Naive thymus-derived CD8-positive, alpha-beta T cell (primary cell): ENCODE measurements at places on chromosomes 3 and 15.

- DNase-seq = peak; percentile 2
These were observed 3.1 kb downstream of the AGBL1 start for GRCh38 chr15:86082619-86083380.

- DNase-seq = no peak
These were observed 59.0 kb downstream of the ABTB1 start for GRCh38 chr3:127731546-127732289.

DNA sequence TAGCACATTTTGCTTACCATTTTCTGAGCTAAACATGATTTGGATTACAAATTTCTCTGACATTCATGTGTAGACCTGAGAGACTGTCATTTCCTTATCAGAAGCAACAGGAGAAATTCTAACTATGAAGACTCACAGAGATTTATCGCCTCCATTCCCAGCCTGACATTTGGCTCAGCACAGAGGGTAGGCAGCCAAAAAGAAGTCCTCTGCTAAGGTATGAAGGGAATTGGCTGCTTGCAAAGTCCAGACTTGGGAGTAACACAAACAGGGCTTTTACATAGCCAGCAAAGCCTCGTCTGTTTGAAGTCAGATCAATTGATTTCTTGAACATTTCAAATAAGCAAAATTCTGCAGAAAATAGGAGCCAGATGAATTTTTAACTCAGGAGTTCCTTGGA, 57.0 kb upstream of the CMSS1 start:
- no peak for DNase-seq

GRCh38 chr3:177035676-177036075, 161.6 kb downstream of the TBL1XR1 start:
- no peak for DNase-seq

- no peak for DNase-seq
These were observed 84.9 kb upstream of the SPATA12 start for GRCh38 chr3:56975567-56975966.

DNA sequence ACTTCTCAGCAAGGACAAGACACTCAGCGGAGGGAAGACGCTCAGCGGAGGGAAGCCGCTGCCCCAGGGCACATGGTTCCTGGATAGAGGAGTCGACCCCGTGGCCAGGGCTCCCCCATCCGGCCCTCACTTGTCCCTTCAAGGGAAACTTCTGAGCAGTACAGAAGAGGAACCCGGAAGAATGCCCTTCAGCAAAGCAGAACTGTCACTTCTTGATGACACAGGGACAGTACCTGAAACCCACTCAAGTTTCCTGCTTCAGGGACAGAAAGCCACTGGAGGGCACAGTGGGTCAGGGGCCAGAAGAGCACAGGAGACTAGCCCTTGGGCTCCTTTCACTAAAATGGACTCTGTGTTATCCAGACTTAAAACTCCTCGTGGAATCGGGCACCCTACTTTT, 97.8 kb upstream of the RPL32 start:
- DNase-seq = no peak

DNA sequence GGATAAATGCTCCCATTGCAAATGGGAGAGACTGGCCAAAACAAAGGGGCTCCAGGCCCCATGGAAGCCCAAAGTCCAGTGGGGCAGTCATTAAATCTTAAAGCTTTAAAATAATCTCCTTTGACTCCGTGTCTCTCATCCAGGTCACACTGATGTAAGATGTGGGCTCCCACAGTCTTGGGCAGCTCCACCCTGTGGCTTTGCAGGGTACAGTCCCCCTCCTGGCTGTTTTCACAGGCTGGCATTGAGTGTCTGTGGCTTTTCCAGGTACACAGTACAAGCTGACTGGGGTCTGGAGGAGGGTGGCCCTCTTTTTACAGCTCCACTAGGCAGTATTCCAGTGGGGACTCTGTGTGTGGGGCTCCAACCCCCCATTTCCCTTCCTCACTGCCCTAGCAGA, 45.9 kb downstream of the NIPA2 start:
- no peak for DNase-seq

DNA sequence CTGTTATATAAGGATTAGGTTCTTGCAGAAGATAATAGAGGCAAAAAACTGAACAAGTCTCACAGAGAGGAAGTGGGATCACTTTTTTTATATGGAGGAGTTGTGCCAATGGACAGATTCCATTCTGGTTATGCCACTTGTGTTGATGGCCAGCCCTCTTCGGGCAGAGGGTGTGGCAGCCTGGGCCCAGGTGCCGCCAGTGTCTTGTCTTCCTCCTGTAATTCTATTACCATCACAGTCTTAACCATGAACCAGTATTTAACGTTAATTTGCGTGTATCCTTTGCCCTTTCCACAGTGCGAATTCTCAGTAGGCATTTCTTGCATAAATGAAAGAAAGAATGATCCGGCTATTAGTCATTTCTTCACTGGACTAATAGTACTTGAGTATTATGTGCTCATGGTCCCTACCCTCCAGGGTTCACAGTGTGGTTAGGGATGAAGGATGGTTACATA, 7.0 kb upstream of the USP4 start:
- no peak for DNase-seq

GRCh38 chr3:123883701-123884202, 380 bp downstream of the MYLK start:
- no peak for DNase-seq

DNA sequence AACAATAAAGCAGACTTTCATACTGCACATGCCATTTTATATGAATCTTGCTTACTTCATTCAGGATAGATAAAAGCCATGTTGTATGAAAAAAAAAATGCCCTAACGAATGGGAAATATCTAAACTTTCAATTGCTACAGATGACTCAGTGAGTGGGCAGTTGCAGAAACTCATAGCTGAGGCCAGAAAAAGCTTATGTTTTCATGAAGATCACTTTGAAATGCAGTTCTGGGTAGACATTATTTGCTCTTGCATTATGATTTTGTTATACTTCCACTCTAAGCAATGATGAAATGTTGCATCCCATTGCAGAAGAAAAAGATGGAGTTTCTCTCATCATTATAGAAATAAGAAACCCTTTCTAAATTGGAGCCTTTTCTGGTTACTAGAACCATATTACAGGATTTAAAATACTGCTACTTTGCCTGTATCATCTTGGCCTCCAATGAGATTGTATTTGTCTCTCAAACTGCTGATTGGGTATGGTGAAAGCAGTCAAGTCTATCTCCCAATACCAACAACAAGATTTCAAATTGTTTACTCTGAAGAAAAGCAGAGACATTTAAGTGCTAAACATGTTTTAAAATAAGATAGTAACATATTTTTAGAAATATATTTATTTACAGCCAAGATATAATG, 17.0 kb downstream of the PEAK1 start:
- no peak for DNase-seq

GRCh38 chr15:81893182-81893835, 152.5 kb downstream of the MEX3B start:
- DNase-seq = no peak

DNA sequence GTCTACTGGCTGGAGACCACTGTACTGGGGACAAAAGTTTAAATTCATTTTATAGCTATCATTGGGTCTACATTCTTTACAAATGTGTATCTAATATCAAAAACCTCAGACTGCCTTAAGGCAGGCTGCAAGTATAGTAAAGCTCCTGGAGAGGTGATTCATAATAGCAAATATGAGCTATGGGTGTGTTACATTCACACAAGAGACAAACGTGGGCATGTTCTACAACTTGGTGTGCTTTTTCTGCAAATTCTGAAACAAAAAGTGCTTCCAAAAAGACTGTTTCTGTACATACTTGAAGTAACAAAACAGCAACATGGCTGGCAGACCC, 1101.4 kb downstream of the ROBO1 start:
- DNase-seq = no peak

DNA sequence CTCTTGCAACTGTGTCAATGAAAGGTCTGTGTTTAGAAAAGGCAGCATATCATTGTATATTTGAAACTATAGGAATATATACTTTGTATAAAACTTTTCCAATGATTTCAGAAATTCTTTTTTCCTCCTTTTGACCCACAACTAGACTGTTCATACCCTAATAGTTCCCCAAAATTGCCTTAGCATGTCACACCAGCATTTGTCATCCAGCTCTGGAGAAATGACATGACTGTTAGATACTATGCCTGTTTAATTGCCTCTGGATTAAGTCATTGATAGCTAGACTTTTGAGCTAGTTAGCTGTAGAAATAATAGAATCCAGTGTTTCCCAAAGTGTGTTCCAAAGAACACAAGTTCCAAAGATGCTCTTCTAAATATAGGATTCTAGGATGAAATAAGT, 32.4 kb downstream of the B3GALNT1 start:
- no peak for DNase-seq

GRCh38 chr15:67049351-67050044, 15.9 kb upstream of the SMAD3 start:
- DNase-seq = no peak

DNA sequence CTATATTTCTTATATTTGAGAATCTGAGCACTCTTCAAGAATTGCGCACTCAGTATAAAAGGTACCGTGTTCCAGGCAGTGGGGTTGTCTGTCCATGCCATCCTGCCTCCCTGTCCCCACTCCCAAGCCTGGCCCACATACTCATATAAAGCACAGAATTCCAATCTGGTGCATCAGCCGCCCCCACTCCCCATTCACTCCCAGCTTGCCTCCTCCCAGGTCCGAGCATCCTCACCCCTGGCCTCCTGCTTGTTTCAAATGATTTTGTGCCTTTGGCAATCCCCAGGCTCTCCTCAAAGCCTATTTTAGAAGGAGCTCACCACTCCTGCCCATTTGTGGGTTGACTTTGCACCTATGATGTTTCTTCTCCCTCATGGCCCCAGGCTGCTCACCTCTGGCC, 22.2 kb upstream of the IGF1R start:
- DNase-seq = no peak

- no peak for DNase-seq
These were observed 414.1 kb upstream of the CBLB start for GRCh38 chr3:106282943-106283342.

DNA sequence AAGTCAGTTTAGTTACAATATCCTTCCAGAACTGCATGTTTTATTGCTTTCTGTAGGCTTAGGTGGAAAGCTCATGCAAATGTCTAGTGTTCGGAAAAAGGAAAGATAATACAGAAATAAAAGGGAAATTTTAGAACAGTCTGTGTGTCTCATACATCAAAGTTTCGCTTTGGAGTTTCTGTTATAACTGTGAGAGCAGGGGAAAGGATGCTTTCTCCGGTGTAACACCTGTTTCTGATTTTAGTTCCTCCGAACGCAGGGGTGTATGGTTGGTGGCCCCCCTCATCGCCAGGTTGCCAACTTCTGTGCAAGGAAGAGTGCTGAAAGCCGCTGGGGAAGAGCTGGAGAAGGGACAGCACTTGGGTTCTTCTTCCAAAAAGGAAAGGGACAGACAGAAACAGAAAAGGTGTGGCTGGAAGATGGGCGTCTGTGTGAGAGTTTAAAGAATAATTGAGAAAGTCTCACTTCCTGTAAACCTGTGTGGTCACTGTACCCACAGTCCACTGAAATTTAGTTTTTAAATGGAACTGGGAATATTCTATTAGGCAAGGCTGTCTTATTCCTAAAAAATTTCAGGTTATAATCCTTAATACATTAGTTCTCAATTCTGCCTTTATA, 6.7 kb downstream of the P2RY12 start:
- DNase-seq = no peak

GRCh38 chr3:144259267-144259666, 287.6 kb downstream of the DIPK2A start:
- no peak for DNase-seq

DNA sequence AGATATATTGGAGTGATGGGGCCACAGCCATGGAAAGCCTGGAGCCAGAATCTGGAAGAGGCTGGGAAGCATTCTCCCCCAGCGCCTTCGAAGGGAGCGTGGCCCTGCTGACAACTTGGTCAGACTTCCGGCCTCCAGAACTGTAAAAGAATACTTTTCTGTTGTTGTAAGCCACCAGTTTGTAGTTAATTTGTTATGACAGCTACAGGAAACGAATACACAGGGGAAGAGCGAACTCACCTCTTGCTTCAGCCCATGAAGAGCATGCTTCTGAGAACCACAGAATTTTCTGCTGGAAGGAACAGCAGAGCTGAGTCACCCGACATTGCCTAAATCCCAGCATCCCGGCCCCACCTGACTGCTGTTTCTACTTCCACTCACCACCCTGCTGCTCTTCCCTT, 501.7 kb downstream of the SHQ1 start:
- no peak for DNase-seq

GRCh38 chr3:156751461-156752025, 74.6 kb upstream of the LEKR1 start:
- no peak for DNase-seq

DNA sequence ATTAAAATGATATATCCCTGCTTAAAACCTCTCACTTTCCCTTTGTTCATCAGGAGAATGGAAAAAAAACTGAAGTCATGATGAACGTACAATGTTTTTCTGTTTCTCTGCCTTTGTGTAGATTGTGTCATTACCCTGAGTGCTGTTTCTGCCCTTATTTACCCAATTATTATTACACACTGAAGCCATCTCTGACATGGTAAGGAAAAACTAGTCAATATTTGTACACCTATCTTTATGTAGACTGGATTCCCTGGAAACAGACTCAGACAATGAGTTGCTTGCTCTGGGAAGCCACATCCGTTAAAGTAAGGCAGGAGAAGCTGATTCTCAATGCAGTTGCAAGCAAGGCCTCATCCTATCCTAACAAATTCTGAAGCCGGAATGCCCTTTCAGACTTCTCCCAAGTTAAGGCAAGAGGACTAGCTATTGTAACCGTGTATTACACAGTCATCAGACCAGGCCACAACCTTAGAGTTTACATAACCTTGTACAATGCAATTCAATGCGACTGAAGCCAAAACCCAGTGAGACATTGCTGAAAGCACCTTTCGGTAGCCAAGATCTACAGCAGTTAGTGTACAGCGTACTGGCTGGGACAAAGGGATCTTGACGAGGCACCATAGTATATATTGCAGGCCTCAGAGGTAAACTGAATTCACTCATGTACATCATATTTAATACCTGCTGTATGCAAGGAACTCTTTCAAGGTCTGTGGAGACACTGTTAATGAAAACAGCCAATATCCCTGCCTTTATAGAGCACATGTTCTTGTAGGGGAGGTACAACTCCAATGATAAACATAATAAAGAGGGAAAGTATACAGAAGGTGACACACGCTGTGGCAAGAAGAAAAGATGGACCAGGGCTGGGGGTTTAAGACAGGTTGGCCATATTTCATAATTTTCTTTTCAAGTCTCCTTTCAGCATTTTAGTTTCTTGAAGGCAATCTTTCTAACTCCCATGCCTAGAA, 1040.8 kb upstream of the SEMA6D start:
- no peak for DNase-seq

DNA sequence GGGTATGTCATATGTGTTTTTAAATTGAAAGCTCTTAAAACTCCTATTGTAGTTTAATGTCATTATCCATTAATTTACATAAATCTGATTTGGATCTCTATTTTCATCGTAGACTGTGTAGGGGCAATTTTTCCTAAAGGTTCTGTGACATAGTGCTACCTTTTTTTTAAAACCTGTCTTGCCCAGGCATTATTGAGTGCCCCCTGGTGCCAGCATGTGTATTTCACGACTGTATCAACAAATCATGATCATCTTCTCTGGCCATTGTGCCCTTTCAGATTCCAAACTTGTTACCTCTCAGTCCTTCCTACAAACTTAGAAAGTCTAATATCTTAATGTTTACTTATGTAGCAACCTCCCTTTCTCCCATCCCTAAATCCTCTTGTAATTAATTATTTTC, 97.2 kb upstream of the FLNB start:
- peak; percentile 29 for DNase-seq
